Naive B cell (primary cell): ENCODE measurements at places on chromosomes 7 and 10.

DNA sequence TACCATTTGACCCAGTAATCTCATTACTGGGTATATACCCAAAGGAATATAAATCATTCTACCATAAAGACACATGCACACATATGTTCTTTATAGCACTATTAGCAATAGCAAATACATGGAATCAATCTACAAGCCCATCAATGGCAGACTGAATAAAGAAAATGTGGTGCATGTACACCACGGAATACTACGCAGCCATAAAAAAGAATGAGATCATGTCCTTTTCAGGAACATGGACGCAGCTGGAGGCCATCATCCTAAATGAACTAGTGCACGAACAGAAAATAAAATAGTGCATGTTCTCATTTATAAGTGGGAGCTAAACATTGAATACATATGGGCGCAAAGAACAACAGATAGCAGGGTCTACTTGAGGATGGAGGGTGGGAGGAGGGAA lies 26.6 kb downstream of the NRP1 start:
- no peak for DNase-seq

DNA sequence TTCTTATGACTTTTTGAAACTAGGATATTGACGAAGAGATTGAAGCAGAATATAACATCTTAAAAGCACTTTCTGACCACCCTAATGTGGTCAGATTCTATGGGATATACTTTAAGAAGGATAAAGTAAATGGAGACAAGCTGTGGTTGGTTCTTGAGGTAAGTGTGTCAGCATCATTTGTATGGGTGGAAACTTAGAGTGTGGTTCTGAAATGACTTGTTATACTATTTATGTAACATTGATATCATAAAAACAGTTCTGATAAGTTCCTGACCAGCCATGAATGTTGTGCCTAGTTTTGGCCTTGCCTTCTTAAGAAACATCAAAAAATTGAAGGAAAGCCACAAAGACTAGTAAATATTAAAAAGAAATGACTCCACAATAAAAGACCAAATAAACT lies 20.8 kb downstream of the MYO3A start:
- DNase-seq: no peak

DNA sequence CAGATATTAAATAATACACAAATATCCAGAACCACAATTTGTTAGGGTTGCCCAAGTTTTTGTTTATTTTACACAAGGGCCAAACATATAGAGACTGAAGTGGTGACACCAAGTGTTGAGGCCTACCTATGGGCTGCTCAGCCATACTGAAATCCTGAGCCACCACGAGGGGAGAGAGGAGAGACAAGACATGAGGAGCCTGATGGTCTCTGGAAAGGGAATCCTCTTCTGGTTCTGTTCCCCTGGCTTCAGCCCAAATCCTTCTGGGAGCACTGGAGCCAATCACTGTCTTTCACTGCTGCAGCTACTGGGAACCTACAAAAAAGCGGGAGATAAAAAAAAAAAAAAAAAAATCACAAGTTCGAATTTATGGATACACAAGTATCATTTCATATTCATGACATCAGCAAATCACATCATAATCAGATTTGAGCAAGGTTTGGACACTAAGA lies 1.9 kb downstream of the SKIDA1 start:
- no peak for DNase-seq

DNA sequence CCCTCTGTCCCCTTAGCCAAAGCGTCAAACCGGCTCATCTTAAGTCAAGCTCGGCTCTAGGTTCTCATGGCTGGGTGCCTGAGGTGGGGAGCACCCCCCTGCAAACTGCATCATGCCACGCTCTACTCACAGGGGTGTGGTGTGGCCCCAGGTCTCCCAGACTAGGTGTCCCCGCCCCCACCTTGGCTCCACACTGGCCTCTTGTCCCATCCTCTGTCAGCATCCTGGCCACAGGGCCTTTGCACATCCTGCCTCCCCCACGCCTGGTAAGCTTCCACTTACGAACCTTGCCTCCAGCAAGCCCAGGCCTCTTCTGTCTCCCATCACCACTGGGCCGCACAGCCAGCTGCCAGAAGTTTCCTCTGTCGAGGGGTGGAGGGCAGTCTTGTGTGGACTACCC lies 20.2 kb upstream of the GRIFIN start:
- DNase-seq: no peak

GRCh38 chr7:1856888-1857441 lies 186.9 kb downstream of the ELFN1 start:
- no peak for DNase-seq

DNA sequence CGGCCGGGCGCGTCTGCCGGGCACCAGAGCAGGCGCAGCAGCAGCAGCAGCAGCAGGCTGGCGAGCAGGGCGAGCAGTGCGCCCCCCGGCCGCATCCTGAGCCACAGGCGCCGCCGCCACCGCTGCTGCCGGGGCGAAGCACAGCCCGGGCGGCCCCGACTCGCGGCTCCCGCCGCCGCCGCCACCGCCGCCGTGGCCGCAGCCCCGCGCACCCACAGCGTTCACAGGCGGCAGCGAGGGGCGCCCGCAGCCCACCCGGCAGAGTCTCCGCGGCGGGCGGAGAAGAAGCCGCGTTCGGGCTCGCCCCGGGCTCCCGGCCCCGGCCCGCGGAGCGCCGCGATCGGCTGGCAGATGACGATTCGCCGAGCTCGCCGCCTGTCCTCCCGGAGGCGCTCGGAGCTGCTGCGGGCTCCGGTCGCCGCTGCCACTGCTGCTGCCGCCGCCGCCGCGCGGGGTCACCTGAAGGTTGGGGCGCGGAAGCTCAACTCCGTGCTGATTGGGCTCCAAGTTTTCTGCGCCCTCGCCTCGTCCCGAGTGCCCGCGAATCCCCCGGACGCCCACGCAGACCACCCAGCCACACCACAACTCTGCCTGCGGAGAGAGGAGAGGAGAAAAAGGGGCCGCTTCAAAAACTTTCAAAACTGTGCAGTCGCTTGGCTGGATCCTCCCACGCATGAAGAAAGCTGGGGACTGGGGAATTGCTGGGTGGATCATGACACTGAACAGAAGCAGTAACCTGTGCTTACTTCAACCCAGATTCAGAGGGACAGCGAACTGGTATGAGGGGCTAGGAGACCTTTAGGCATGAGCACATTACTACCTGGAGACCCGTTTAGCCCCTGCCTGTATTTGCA lies at the start of gene ST8SIA6:
Gene ST8SIA6 (minus strand): TSS at position 435 of the 854 bp plus-strand sequence. CDS start 340 bp downstream, at position 95.
- DNase-seq: no peak

DNA sequence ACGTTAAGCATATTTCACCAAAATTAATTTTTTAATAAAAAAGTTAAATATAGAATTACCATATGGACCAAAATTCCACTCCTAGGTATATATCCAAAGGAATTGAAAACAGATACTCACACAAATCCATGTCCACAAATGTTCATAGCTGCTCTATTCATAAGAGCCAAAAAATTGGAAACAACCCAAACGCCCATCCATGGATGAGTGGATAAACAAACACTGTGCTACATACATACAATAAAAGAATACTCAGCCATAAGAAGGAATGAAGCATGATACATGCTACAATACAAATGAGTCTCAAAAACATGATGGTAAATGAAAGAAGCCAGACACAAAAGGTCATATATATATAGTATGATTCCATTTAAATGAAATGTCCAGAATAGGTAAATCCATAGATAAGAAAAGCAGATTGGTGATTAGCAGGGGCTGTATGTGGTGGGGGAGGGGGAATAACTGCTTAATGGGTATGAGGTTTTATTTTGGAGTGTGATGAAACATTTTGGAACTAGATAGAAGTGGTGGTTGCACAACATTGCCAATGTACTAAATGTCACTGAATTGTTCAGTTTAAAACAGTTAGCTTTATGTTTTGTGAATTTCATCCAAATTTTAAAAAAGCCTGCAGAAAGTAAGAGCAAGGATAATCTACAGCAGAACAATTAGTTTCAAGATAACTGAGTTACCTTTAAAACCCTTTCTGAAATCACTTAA lies 101.2 kb upstream of the EFCAB10 start:
- no peak for DNase-seq

GRCh38 chr10:114635101-114635500 lies 23.0 kb downstream of the ABLIM1 start:
- DNase-seq: no peak

GRCh38 chr7:36506820-36507219 lies 117.2 kb downstream of the ANLN start:
- DNase-seq: no peak

- DNase-seq: no peak
These were observed 103.0 kb upstream of the KLF6 start for GRCh38 chr10:3887885-3888476.

DNA sequence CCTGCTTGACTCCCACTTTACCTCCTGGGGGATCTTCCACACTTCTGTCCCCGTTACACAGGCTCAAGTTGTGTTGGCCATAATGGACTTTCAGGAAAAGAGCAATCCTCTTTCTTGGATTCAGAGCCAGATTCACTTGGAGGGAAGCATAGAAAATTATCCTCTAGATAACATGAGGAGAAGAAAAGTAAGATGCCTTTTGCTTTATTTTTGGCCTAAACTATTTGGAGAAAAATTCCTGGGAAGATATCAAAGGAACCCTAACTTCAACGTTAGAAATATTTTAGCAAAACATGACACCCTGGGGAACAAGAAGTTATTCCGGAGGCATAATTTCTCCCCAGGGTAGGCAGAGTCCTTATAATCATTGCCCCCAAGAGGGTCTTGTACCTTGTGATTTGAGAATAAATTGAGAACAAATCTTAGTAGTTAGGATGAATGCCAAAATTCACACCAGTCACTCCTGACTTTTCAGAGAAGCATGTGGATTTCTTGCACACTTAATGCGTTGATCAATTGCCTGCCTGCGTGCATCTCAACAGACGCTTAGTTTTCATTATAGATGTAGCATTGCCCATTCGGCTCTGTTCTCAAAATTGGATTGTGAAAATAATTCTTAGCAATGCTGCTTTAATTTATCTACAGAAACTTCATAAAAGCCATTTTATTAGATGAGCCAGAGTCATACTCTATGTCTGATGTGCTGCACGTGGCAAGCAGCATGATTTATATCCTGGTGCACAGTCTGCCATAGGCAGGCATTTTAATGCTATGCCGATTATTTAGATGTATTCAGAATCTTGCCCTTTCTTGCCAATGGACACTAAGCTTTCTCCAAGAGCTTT lies 224.4 kb downstream of the C7orf25 start:
- no peak for DNase-seq

GRCh38 chr7:43648473-43649406 lies 65.8 kb downstream of the STK17A start:
- DNase-seq: peak; percentile 86

DNA sequence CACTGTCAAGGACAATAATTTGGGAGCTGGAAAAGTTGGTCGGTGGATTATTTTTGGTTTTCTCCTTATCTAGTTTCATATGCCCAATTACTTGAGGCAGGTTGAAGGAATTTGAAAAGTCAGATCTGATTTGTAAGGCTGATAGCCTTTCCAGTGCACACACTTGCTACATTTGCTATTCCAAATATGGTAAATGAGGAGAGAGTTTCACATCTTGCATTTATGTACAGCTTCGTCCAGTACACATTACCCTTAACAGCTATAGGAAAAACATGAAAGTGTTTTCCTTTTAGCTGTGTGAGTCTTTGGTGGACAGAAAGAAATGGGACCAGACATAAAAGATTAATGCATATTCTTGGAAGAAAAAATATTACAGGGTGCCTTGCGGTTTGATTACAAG lies 201.8 kb downstream of the CELF2 start:
- DNase-seq: no peak

- DNase-seq: no peak
These were observed 56.6 kb upstream of the PTN start for GRCh38 chr7:137399827-137400823.

GRCh38 chr10:131094527-131095312 lies 216.8 kb downstream of the TCERG1L start:
- no peak for DNase-seq

DNA sequence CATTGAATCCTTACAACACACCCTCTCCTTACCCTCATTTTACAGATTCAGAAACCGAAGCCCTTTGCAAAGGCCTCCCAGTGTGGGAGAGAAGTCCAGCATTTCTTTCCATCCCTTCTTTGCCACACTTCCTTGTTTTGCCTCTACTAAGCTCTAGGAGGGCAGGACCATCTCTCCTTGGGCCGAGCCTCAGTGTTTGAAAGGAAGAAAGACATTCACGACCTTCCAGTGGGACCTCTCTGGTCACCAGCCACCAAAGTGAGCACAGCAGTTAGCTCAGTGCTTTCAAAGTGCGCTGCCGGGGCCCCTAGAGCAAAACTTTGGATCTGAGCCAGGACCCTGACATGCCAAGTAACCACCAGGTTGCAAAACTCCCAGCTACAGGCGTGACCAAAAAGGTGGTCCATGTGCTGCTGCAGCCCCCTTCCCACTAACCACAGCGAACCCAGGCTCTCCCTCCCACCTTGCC lies 12.4 kb downstream of the CTBP2 start:
- no peak for DNase-seq

- DNase-seq: peak; percentile 18
These were observed 21.5 kb downstream of the POLL start for GRCh38 chr10:101566333-101567164.

GRCh38 chr10:69451784-69452251 lies 553 bp downstream of the TSPAN15 start:
- no peak for DNase-seq

DNA sequence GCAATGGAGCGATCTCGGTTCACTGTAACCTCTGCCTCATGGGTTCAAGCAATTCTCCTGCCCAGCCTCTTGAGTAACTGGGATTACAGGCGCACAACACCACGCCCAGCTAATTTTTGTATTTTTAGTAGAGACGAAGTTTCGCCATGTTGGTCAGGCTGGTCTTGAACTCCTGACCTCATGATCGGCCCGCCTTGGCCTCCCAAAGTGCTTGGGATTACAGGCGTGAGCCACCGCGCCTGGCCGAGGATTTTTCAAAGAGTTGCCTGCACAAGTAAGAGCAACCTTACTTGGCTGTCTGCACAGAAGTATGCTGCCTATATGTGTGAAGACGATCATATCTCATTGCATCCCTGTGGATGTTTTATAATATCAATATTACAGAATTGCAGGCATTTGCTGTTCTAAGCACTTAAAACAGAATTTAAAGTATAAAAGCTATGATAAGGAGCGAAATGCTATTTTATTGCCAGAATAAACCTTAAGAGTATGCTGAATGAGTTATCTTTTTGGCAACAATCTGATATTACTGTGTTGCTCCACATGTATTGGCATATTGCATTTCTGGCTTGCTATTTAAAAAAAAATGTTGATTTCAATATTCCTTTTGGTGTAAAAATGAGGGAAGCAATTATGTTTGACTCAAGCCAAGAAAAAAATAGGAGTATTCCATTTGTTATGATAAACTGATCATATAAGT lies 379.4 kb upstream of the SEMA3D start:
- no peak for DNase-seq

GRCh38 chr10:47346581-47347302 lies 1.4 kb upstream of the RBP3 start:
- DNase-seq: no peak

GRCh38 chr7:38929460-38930171 lies 20.6 kb upstream of the VPS41 start:
- no peak for DNase-seq
